Activated CD8-positive, alpha-beta T cell treated with anti-CD3 and anti-CD28 coated beads, Interleukin-2, amount 10 ng/mL, durations not matched to agents 7 days and 5 days (primary cell): ENCODE measurements at places on chromosomes 4 and X. TPM values are rescaled to one million over a fixed set of nuclear protein-coding genes. Genes with fewer than 3 reads are reported as not detected.
A peak's percentile ranks its signal among the peaks of the same experiment; 100 is the strongest.

DNA sequence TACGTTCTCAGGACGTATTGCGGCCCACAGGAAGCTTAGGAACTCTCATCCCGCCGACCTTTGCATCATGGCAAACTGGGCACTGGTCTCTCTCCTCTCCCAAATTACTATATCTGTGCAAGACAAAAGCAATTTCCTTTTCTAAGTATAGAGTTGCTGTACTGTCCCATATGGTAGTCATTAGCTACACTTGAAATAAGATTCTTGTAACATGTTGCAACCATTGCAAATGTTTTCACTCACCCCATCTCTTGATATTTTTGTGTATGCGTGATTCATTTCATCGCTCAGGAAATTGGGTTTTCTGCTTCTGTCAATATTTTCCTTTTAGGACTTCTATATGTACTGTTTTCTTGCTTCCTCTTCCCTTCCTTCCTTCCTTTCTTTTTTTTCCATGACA is 15.7 kb downstream of the ARMCX6 start:
- DNase-seq = no peak
- H3K4me1 ChIP-seq = no peaks in the 10 kb centered on the region
- H3K36me3 ChIP-seq = no peaks in the 10 kb centered on the region

- no peak overlapping the region for H3K27ac ChIP-seq
- H3K4me1 ChIP-seq = no peaks in the 10 kb centered on the region
- no peak overlapping the region for H3K4me3 ChIP-seq
- DNase-seq = no peak
- no peaks in the 10 kb centered on the region for H3K36me3 ChIP-seq
- peaks cover 12% of the 10 kb centered on the region for H3K27me3 ChIP-seq
Measured at GRCh38 chrX:24276015-24276414, 37.9 kb downstream of the SUPT20HL2 start.

DNA sequence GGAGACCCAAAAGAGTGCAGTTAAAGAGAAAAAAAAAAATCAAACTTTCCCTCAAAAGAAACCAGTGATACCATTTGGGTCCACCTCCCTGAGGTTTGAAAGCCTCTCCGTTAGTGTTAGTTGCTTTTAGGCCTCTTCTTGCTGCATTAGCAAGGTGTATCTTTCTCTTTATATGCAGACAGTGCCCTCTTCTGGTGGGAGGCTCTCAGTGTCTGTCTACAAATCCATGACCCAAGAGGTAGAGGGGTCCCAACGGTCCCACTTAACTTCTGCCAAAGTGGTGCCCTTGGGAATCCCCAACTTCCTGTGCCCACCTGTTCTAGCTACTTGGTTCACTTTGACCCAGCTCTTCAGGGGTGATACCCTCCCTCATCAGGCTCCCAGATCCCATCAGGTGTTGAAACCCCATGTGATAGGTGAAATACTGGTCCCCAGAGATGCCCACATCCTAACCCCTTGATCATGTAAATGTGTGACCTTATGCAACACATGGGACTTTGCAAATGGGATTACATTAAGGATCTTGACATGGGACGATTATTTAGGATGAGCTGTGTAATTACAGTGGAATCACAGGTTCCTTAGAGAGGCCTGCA is 63.7 kb upstream of the CD99 start:
- peaks cover 52% of the 10 kb centered on the region for H3K4me1 ChIP-seq
- peak; percentile 69 for DNase-seq
- no peaks in the 10 kb centered on the region for H3K27me3 ChIP-seq
- no peak overlapping the region for H3K4me3 ChIP-seq
- H3K36me3 ChIP-seq = peaks cover 90% of the 10 kb centered on the region
- peak overlapping the region; percentile 56 for H3K27ac ChIP-seq

- H3K27ac ChIP-seq = no peak overlapping the region
- H3K36me3 ChIP-seq = no peaks in the 10 kb centered on the region
- peaks cover 5% of the 10 kb centered on the region for H3K4me1 ChIP-seq
- H3K4me3 ChIP-seq = no peak overlapping the region
- DNase-seq = no peak
Measured at GRCh38 chrX:120761810-120762209, 113.9 kb downstream of the CT47B1 start.

DNA sequence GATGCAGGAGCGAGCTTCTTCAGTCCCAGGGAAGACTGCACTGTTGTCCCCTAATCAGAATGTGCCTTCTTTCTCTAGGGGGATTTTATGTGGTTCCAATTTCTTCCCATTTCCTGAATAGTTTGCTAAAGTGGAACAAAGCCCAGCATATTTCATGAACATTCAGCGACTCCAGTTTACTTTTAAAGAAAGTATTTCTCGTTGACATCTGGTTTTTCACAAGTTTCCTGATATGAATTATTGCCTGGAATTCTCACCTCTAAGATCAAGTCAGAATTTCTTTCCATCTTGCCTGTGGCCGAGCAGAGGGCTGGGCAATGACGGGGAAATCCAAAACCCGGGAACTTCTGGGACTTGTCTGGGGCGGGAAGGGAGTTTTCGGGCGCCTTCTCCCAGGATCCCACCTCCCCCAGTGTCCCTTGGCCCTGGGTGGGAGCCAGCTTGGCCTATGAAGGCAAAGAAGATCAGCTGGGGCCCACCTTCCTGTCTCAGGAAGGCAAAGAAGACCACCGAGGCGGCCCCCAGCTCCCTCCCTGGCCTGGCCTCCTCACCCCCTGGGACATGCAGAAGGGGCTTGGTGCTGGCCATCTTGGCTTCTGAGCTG is 15.4 kb downstream of the SORCS2 start:
- H3K4me3 ChIP-seq = no peak overlapping the region
- H3K36me3 ChIP-seq = no peaks in the 10 kb centered on the region
- H3K27me3 ChIP-seq = peaks cover 4% of the 10 kb centered on the region
- no peak overlapping the region for H3K27ac ChIP-seq

- no peaks in the 10 kb centered on the region for H3K36me3 ChIP-seq
- no peak overlapping the region for H3K27ac ChIP-seq
- no peak overlapping the region for H3K4me3 ChIP-seq
- H3K4me1 ChIP-seq = no peaks in the 10 kb centered on the region
Measured at GRCh38 chr4:14908635-14909034, 93.6 kb upstream of the CPEB2 start.

- H3K36me3 ChIP-seq = no peaks in the 10 kb centered on the region
- H3K27me3 ChIP-seq = no peaks in the 10 kb centered on the region
- no peaks in the 10 kb centered on the region for H3K4me1 ChIP-seq
- no peak overlapping the region for H3K4me3 ChIP-seq
- H3K27ac ChIP-seq = no peak overlapping the region
Measured at GRCh38 chrX:17441965-17442364, 67.0 kb downstream of the NHS start.

DNA sequence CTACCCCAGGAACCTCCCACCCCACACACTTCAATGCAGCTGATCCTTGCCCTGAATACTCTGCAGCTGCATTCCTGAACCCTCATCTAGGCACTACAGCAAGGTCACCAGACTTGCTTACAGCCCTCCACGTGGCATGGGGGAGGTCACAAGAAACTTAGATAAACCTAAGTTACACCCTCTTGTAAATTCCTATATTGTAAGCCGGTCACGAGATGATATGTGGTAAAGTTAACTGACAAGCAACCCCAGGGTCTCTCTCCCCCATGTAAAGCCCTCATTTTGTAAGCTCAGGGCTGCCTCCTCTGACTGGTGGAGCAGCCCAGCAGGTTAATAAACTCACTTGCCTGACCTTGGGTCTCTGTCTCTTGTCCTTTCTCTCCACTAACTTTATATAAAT is 570.7 kb downstream of the PCDH7 start:
- no peaks in the 10 kb centered on the region for H3K36me3 ChIP-seq
- H3K27ac ChIP-seq = no peak overlapping the region
- no peaks in the 10 kb centered on the region for H3K4me1 ChIP-seq
- no peak for DNase-seq

The GPR82 gene
- total RNA-seq = 0.53 TPM

- DNase-seq = no peak
- H3K4me3 ChIP-seq = no peak overlapping the region
- H3K36me3 ChIP-seq = no peaks in the 10 kb centered on the region
- H3K27me3 ChIP-seq = no peaks in the 10 kb centered on the region
Measured at GRCh38 chr4:7427831-7428260, 6.9 kb downstream of the PSAPL1 start.

GRCh38 chr4:53781629-53782457 is 190.6 kb upstream of the LNX1 start:
- H3K27ac ChIP-seq = no peak overlapping the region
- no peaks in the 10 kb centered on the region for H3K36me3 ChIP-seq
- H3K4me1 ChIP-seq = no peaks in the 10 kb centered on the region
- H3K27me3 ChIP-seq = no peaks in the 10 kb centered on the region
- no peak overlapping the region for H3K4me3 ChIP-seq
